ENCODE measurements at places on chromosomes 16 and 17. TPM values are rescaled to one million over a fixed set of nuclear protein-coding genes. Genes with fewer than 3 reads are reported as not detected.

DNA sequence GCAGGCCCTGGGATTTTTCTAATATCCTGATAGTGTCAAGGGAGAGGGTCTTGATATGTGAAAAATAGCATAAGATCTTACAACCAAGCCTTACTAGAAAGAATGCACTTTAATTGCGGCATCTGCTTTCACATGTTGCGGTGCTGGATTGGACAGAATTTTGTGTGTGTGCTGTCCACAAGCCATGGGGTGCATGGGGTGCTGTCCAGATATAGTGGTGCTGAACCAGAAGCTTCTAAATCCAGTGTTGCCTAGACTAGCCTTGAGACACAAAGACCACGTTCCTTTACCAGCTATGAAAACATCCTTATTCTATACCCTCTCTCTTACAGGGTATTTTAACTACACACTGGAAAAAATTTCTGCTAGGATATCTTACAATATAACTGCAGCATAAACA, 244.0 kb downstream of the TMEM114 start:
- no peak for ATAC-seq

GLYR1 gene
- 37.6 TPM for total RNA-seq

PRSS8 gene
- total RNA-seq, result 0.21 TPM

DNA sequence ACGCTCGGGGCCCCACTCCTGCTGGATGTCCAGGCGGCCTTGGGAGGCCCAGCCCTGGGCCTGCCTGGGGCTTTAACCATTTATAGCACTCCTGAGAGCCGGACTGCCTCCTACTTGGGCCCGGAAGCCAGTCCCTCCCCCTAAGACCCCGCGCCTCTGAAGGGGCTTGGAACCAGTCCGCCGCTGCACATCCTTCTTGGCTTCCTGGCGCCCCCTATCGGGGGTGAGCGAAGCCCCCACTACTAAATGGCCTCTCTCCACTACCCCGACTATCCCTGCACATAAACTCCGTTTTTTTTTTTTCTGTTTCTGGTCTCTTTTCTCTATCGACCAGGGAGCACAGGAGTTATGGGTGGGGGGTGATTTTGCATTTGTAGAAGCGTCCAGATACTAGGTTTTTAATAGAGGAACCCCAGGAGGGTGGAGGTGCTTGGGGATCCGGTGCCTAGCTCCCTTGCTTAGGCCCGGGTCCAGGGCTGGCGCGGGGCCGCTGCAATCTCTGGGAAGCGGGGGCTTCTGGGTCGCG, 633 bp upstream of the NOL3 start:
- peak; percentile 27 for ATAC-seq

C17orf67 gene
- 2.3 TPM for total RNA-seq

- ATAC-seq, result no peak
Observed at GRCh38 chr16:12265108-12265507, 288.6 kb downstream of the SNX29 start.

SPOP gene
- 40.2 TPM for total RNA-seq

DNA sequence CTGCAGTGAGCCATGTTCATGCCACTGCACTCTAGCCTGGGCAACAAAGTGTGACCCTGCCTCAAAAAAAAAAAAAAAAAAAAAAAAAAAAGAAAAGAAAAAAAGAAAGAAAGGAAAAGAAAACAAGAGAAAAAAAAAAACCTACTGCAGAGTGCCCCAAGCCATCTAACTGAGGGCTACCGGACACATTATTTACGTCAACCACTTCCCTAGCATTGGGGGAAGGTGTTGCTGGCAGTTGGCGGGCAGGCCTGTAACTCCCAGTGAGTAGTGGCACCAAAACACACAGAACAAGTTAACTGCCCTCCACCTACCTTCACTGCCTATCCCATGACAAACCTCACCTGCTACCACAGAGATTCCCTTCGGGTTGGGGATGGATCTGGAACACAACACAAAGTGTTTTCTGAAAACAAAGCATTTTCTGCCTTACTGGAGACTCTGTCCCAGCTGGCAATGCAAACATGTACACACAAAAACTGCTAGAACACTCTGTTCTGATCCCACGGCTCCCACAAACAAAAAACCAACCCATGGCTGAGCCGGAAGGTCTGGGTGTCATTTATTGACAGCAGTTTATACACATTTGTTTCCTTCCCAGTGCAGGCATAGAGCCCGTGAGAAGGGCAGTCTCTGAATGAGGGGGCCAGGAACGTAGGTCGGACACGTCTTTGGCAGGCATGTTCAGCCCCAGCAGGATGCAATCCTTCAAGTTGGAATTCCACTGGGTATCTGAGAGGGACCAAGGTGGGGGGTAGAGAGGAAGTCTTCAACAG, 11.0 kb downstream of the PHB1 start:
- ATAC-seq, result no peak

NOTUM gene
- not detected for total RNA-seq

- no peak for ATAC-seq
Observed at GRCh38 chr16:4011940-4012629, 104.2 kb downstream of the ADCY9 start.

DNA sequence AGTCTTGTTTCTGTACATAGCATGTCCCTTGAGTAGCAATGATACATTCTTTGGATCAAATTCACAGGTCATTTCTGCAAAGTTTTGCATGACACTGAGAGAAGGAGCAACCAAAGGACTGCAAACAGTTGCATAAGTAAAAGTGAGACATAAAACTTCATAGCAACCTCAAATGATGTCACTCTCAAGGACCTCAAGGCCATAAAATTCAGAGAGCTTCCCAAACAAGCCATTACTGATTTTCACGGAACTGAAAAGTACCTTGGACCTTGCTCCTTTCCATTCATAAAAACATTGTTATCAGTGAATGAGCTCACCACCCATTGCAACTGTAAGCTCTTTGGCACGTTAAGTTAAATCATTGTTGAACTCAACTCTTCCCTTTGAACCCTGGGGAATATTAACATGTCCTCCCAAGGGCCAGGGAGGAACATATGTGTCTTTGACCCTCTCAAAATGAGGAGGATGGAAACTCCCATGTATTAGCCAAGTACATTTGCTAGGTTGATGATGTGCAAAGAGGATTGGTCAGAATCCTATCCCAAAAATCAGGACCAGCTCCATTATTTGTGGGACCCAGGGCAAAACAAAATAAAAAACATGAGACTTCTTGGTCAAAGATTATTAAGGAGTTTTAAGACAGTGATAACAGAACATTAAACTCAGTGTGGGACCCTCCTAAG, 275.0 kb upstream of the DYNLRB2 start:
- no peak for ATAC-seq

- ATAC-seq, result peak; percentile 4
Observed at GRCh38 chr17:77449908-77450741, 309.4 kb downstream of the SEC14L1 start.

DNA sequence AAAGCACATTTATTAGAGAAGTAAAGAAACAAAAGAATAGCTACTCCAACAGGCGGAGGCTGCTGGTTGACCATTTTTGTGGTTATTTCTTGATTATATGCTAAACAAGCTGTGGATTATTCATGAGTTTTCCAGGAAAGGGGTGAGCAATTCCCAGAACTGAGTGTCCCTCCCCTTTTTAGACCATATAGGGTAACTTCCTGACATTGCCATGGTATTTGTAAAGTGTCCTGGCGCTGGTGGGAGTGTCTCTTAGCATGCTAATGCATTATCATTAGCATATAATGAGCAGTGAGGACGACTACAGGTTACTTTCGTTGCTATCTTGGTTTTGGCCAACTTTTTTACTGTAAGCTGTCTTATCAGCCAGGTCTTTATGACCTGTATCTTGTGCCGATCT, 12.2 kb upstream of the HS3ST4 start:
- ATAC-seq, result peak; percentile 84

COQ9 gene
- 80.3 TPM for total RNA-seq

DNA sequence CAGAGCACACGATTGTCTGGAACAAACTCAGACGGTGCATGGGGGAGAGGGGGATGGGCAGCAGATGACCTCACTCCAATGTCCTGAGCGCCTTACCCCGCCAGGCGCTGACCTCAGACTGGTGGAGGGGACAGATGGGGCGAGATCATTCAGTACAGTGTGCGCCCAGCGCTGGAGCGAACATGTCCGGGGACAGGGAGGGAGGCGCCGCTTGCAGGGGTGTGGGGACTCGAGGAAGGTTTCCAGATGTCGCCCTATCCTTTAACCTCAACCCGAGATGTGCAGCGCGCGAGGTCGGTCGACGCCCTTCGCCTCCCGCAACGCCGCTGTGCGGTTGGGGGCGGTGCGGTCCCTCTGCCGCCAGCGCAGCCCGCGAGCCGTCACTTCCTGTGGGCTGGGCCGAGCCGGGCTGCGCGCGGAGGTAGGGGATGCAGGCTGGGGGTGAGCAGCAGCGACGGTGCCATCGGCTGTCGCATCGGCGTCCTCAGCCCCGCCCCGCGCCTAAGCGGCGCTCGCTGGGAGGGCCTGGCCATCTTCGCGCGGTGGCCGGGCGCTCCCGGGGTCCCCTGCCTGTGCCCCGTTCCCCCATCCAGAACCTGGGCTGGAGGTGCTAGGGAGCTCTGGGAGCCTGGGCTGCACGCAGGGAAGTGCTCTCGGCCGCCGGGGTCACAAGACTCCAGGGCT, 5.3 kb upstream of the CDR2L start:
- peak; percentile 94 for ATAC-seq

DNA sequence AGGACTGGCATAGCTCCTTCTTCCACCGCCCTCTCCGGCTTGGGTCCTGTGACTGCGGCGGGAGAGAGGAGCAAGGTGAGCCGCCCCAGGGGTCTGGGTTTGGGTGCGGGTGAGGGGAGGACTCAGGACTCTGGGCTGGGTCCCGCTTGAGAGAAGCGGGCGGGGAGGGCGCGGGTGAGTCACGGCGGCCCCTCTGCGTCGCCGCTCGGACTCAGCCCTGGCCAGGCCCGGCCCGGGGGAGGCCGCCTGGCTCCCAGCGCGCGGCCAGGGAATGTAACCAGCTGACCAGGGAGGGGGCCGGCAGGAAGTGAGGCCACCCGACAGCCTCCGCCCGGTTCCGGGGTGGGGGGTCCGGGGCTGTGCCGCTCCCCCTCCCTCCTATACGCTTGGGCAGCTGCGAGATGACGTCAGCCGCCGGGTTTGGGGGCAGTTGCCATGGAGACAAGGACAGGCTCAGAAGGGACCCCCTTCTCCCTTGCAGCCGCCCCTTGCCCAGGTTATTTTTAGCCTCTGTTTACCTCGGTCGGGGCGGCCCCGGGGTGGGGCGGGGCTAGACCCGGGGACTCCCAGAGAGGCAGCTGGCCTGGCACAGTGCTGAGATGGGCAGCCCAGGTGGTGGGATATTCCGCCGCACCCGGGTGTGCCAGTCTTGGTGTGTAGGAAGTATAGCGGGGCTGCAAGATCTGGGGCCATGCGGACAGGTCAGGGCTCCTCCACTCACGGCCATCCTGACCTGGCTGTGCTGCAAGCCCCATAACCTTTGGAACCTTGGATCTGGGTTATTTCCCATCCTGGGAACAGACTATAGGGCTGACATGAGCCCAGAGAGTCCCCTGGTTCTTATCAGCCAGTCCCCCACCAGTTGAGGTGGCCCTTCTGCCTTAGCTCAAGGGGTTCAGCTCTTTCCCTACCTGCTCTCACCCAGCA, 1.6 kb downstream of the RIPOR1 start:
- peak; percentile 79 for ATAC-seq

- no peak for ATAC-seq
Observed at GRCh38 chr16:9126609-9127008, 35.2 kb downstream of the HAPSTR1 start.

GSG1L gene
- total RNA-seq, result 0.38 TPM

GRCh38 chr17:2051061-2051932, 3.6 kb upstream of the HIC1 start:
- no peak for ATAC-seq

RCVRN gene
- 0.31 TPM for total RNA-seq

CLDN7 gene
- 4.7 TPM for total RNA-seq

DNA sequence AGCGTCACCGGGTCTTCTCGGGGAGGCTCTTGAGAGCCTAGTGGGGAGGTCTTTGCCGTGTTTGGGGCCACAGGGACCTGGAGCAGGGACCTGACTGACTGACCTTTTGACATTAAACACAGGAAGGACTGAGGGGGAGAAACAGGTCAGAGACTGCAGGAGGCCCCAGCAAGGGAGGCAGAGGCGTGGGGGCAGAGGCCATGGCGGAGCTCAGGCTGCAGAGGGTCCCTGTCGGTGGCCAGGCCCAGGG, 41.6 kb upstream of the GSE1 start:
- ATAC-seq, result no peak

HAS3 gene
- total RNA-seq, result 38.8 TPM

SALL1 gene
- total RNA-seq, result 8.7 TPM

CIITA gene
- 2.7 TPM for total RNA-seq

SOCS1 gene
- total RNA-seq, result 42.1 TPM

DNA sequence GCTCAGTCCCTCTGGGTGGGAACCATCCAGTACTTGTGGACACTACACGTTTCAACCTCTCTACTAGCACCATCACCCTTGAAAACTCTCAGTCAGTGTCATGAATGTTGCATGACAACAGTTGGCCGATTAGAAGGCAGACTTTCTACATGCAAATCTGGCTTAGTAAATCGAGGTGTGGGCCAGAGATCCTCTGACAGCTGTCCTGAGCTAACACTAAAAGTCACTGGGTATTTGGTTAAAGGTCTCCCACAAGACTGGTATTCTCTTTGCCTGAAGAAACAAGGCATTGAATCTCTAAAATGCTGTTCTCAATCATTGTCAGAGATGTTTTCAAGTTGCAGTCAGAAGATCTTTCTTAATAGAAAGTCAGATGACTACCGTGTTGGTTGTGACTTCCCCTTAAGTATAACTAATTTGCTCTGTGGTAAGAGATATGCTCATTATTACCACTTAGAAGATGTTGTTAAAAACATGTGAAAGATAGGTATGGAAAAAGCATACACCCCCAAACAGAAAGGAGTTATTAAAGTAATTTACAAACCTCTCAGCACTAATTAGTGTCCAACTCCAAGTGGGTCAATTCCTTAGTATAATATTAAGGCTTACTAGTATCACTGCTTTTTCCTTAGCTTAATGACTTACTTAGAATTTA, 62.3 kb downstream of the WNT3 start:
- no peak for ATAC-seq

CCL1 gene
- total RNA-seq, result not detected

GLG1 gene
- total RNA-seq, result 106 TPM
